ENCODE measurements at places on chromosomes 11 and 22.
A peak's percentile ranks its signal among the peaks of the same experiment; 100 is the strongest.

DNA sequence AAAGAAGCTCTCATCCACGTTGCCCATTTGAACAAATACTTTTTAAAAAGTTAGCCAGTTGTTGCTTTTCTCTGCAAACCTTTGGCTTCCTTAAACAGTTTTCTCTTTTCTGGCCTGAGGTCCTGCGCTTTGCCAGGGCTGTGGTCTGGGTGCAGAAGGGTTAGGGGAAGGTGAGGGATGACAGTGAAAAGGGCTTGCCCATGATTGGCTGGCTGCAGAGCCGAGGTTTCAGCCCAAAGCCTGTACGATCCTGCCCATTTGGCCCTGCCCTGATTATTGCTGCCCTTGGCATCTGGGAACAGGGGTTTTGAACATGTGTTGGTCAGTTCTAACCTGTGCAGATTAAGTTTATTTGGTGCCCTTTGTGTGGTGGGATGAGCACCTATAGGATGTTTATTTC, 1.5 kb downstream of the INCENP start:
- no peak for DNase-seq

DNA sequence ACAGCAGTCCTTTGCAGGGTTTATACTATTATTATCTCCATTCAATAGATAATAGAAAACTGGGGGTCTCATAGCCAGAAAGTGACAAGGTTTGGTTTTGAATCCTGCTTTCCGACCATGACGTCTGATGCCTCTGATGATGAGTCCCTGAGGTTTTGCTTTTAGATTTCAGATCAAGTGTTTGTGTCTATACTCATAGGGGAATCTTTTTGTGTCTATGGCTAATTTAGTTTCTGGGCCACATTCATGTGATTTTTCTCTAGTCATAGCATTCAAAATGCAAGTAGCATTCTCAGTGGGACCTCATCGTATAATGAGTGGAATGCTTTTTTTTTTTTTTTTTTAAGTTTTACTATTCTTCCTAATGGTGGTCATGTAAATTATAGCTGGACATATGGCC, 72.9 kb downstream of the TNRC6B start:
- DNase-seq: no peak

DNA sequence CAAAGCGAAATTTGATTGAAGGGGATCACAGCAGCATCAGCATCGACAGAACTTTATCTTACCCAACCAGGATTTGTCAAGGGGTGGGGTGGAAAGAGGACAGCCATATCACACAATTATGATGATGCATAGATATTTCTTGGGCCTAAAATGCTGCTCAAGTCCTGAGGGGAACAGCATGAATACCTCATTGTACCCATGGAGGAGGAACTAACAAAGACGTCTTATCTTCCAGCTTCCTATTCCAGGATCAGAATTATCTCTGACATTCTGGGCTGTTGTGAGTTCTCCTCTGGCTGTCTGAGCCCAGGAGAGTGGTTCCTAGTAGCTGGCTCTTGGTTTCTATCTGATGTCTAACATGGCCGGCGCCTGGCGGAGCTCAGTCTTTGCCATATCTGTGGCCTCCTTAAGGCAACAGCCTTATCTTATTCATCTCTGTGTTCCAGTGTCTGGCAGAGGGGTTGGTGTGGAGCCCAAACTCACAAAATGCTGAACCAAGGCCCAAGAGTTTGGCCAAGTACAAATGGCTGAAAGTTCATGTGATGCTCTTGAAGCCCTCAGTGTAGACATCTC, 68.2 kb upstream of the TIMP3 start:
- no peak for DNase-seq

DNA sequence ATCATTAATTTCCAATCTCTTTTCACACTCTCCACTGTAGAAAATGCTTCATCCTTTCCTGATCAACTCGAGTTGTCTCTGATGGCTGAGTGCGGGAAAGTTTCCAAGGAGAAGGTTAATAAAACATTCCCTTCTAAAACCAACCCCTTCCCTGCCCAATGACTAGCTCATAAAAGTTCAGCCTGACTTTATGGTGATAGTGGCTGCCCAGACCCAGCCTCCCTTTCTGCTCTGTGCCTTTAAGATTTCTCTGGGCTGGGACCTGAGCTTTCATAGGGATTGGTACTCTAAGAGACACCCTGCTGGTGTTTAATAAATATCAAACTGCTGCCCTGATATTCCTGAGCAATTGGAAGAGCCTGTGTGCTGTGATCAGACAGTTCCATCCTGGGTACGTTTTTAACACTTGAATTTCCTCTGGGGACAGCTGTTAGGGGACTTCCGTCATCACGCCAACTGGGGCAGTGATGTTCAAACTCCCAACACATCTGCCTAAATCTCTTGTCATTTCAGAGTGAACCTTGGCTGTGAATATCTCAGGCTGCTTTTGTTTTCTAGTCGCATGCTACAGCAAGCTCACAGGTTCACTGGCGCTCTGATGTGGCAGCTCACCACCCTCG, 195.0 kb upstream of the KIRREL3 start:
- DNase-seq: no peak

DNA sequence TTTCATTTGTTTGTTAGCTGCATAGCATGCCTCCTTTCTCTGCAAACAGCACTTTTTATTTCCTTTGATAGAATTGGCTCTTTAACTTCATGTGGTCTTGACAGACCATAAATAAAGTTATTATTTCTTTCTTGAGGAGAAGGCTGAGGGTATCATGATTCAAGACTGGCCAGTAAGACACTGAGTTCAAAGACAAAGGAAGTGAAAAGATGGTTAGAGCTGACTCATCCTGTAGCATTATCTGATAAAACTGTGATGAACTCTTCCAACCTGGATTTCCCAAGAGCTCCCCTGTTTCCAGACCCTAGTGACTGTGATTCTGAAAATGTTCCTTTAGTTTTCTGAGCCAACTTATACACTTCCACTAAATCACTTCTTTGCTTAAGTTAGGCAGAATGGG, 179.3 kb upstream of the FAT3 start:
- DNase-seq: no peak

DNA sequence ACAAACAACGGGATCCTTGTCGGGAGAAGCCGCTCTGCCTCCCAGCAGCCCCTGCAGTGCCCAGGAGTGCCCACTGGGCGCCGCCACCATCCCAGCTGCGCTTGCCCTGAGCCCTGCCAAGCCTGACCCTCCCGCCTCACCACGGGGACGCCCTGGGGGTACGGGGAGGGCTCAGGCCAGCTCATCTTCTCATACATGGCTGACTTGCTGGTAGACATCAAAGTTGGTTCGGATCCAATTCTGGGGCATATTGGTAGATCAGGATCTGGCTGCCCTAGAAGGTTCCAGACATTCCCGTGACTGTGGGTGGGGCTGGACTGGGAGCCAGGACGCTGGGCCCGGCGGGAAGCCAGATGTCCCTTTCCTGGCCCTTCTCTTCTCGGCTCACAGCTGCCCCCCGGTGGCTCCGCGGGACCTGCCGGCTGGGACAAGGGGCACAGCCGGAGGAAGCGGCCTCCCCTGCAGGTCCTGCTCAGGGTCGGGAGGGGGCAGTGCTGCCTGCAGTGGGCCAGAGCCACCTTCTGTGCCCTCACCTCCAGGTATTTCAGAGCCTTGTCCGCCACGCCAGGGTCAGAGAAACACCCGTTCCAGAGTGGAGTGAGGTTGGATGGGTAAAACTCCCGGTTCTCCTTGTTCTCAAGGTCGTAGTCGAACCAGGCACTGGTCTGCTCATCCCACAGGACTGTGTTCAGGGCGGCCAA, 10.6 kb upstream of the TREH start:
- DNase-seq: peak; percentile 87

DNA sequence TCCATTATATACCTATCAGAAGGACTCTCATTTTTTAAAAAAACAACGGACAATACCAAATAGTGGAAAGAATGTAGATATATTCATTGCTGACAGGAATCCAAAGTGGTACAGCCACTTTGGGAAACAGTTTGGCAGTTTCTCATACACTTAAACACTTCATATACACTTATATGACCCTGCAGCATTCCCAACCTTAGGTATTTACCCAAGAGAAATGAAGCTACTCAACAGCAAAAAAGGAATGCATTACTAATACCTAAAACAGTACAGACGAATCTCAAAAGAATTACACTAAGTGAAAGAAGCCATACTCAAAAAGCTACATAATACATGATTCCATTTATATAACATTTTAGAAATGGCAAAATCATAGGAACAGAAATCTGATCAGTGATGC, 51.5 kb downstream of the RBFOX2 start:
- DNase-seq: no peak

All from CD4-positive, alpha-beta T cell treated with Interleukin-10 for 1 hour (primary cell).